ENCODE measurements at places on chromosomes 7 and 10. TPM values are rescaled to one million over a fixed set of nuclear protein-coding genes. Genes with fewer than 3 reads are reported as not detected.

- peak; percentile 25 for DNase-seq
These were observed 712.1 kb downstream of the PHTF2 start for GRCh38 chr7:78510580-78511188.

DNA sequence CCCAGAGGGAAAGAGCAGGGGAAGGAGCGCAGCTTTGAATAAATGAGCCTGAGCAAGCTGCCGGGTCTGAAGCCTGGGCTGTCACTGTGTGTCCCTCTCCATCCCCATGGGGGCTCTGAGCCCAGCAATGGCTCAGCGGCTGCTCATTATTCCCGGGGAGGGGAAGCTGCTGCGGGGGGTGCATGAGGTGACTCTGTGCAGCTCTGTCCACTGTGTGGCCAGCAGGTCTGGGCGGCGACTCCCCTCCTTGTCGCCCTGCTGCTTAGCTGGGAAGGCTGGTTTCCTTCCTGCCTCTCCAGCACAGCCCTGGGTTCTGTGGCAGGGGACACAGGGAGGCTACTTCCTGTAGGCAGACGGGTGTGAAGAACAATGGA, 234.2 kb downstream of the PRPF18 start:
- DNase-seq, result peak; percentile 55

Gene ZC3HAV1L
- total RNA-seq, result 5.5 TPM

Gene LRRD1
- total RNA-seq, result 0.25 TPM

Gene MYL10
- total RNA-seq, result not detected

DNA sequence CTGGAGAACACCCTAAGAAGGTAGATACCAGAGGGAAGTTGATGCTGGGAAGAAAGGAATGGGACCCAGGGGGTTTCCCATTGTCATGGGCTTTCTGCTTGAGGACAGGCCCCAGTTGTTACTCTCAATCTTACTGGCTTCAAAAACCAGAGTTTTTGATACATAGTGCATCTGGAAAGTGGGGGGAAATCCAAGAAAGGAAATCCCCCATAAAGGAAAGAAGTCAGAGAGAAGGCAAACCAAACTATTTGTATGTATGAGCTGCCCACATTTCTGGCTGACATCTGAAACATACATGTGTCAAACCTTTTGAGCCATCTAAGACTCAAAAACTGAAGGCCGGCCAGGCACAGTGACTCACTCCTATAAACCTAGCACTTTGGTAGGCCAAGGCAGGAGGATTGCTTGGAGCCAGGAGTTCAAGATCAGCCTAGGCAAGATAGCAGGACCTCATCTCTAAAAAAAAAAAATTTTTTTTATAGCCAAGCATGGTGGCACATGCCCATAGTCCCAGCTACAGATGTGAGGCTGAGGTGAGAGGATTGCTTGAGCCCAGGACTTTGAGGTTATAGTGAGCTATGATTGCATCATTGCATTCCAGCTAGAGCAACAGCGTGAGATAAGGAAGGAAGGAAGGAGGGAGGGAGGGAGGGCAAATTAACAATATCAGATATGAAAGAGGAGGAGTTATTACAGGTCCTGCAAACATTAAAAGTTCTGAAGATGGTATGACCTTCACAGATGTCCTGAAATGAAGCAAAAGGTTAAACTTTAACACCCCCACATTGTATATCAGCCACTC, 6.7 kb upstream of the COA1 start:
- no peak for DNase-seq

GRCh38 chr10:109746861-109747260, 176.4 kb downstream of the XPNPEP1 start:
- no peak for DNase-seq

GRCh38 chr10:121974535-121975294, at the start of gene NSMCE4A:
Gene NSMCE4A (minus strand): TSS chr10:121975217. CDS start chr10:121975165, 52 bp downstream.
- DNase-seq, result peak; percentile 80

DNA sequence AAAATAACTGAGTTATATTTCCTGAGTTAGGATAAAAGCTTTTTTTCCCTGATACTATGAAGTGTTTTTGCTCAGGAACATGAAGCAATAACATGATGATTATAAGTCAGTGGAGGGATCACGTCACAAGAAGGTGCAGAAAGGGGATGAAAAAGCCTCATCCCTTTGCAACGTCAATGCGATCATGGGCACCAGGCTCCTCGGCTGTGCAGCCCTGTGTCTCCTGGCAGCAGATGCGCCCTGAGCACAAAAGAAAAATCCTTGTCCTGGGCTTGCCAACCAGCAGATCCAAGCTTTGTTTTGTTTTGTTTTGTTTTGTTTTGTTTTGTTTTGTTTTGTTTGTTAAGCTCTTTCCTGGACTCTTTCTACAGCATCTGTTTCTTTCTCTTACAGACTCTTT, 103.5 kb upstream of the PRSS1 start:
- DNase-seq, result no peak

DNA sequence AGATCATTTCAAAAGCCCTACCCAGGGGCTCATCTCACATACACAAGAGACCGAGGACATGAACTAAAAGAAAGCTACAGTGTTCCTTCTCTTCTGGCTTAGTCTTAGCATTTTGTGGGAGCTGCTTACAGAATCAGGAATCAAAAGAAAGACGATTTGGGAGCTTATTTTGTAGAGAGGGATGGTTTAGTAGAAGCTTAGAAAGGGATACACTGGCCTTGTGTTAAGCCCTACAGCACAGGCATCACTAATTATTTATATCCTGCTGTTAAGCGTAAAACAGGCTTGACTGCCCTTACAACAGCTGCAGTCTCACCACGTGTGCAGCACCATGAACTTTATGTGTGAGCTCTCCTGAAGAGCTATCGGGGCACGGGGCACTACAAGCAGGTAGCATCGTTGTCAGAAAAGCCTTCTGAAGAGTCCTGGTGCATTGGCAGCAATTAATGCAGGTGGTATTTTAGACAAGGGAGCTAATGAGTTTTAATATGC, 798.3 kb downstream of the NXPH1 start:
- no peak for DNase-seq

DNA sequence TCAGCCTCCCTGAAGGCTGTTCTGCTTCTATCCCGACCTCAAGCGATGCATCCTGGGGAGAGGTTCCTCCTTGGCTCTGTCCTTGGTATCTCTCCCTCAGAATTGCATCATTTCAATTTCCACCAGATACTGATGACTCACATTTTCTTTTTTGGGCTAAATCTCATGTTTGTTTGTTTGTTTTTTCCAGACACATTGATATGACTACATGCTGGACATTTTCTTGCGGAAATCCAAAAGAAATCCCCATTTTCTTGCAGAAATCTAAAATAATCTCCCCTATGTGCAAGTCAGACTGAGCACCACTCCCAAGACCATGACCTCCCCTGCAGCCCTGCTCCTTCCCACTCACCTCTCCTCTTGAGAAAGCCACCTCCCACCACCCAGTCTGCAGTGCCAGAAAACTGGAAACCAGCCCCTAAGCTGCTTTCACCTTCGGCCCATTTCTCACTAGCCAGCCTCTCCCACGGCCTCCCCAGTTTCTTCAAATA, 260.2 kb upstream of the PRKCQ start:
- no peak for DNase-seq

GRCh38 chr7:50212666-50213621, 91.6 kb upstream of the IKZF1 start:
- DNase-seq, result no peak

DNA sequence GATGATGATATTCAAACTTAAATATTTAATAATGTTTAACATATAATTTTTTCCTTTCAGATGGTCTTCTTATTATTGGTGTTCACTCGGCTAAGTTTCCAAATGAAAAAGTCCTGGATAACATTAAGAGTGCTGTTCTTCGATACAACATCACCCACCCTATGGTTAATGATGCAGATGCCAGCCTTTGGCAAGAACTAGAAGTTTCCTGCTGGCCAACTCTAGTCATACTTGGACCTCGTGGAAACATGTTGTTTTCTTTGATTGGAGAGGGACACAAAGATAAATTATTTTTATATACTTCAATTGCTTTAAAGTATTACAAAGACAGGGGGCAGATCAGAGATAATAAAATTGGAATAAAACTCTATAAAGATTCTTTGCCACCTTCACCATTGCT, 22.0 kb downstream of the NHLRC2 start:
- DNase-seq, result no peak

- no peak for DNase-seq
These were observed 44.3 kb downstream of the NUDCD3 start for GRCh38 chr7:44445986-44446671.

- no peak for DNase-seq
These were observed 54.4 kb downstream of the CYP2C9 start for GRCh38 chr10:94992811-94993210.

DNA sequence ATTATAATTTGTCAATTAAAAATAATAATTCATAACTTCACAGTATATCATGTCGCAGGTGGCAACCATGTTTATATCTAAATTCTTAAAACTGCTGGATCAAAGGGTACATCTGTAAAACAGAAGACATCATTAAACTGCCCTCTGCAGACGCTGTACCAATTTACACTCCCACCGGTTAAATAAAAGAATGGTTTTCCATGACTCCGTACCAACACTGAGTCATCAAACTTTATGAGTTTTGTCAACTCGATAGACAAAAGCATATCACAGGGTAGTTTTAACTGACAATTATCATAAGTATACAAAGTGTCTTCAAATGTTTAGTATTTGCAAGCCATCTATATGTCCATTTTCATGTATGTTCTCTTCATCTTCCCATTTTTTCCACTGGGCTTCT, 5.7 kb upstream of the GSTK1 start:
- DNase-seq, result no peak

Gene NPFFR1
- not detected for total RNA-seq

Gene MMD2
- total RNA-seq, result not detected

DNA sequence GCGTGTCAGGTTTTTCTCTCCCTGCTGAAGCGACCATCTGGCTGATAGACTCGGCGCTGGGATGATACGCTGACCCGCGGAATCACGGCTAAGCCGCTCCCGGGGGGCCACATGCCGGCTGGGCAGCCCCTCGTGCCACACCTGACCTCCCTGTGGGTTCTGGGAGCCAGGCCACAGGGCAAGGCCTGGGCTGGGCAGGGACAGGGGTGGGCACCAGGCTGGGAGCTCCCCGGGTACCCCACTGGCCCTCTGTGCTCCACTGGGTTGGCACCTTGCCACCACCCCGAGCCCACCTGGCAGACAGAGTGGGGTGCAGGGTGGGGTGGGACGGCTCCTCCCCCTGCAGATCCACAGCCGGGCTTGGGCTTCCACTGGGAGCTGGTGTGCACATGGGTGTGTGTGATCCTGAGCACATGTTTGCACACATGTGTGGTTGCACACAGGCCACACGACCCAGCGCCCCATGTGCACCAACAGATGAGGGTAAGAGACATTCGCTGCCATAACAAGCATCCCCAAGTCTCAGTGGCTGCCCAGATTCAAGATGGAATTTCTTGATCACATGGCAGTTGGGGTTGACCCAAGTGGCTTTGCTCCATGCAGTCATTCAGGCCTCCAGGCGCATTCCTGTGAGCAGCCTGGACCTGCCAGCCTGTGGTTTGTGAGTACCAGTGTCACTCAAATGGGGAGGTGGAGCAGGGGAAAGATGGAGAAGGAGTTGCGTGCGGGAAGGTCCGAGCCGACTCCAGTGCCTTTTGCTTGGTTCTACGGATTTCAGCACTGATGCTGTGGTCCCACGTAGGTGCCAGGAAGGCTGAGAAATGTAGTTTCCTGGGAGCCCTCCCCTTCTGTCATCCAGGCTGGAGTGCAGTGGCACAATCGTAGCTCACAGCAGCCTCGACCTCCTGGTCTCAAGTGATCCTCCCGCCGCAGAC, 79.7 kb downstream of the UNCX start:
- no peak for DNase-seq

- DNase-seq, result no peak
These were observed 24.6 kb downstream of the RPP38 start for GRCh38 chr10:15121707-15122106.

GRCh38 chr10:62019013-62019684, 117.7 kb downstream of the ARID5B start:
- no peak for DNase-seq

Gene ADAM8
- total RNA-seq, result 1.6 TPM

Gene VSTM2A
- not detected for total RNA-seq

DNA sequence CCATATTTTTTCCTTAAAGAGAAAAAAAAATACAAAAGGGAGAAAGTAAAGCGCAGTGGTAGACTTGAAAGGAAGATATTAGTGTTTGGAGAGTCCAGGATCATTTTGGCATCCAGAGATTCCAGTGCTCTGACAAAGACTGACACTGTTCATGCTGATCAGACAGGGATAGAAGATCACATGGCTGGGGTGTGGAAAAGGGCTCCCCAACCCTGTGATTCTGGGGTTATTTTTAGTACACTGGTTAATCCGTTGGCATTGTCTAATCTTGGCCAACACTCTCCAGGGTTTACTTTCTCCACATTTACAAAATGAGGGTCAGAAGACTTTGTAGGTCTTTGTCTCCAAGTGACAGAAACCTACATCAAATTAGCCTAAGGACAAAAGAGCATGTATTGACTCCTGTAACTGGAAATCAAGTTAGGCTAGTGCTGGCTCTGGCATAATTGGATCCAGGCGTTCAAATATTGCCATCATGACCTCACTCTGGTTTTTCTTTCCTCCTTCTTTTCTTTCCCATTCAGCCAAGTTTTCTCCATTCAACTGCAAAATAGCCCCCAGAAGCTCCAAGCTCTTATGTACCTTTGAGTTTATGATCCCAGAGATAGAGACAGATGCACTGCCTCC, 181.6 kb downstream of the PHTF2 start:
- no peak for DNase-seq

- DNase-seq, result no peak
These were observed 74.2 kb upstream of the HECW1 start for GRCh38 chr7:43038254-43038653.

DNA sequence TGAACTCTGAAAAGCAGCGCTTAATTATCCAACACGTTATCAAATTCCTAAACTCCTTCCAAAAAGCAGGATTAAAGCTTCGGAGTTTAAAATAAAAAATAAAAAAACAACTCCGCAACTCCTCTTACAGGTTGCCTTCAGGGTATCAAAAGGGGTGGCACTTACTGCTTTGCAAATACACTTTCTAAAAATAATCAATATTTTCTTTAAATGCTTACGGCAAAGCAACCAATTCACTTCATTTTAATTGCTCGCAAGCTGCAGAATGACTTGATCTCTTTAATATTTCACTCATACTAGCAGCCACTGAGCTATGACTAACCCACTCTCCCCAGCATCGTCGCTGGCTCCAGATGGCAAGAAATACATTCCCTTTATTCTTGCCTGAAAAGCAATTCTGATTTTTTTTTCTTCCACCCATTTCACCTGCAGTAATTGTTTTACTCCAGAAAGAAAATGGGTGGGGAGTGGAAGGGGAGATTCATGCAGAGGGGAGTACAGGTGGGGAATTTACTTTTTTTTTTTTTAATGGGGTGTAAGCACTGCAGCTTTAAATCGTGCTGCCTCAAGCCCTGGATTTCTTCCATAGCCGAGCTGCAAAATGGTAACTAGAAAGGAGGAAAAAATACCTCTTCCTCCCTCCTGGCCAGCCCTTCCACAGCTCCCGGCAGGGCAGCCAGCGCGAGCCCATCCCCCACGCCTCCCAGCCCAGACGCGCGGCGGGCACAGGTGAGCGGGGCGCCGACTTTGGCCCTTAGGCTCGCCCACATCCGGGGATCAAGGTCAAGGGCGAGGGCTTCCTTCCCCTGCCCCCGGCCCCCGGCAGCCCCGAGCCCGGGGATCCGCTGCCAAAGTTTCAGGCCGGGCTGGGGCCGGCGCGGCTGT, 54.2 kb upstream of the FHIP2A start:
- peak; percentile 80 for DNase-seq
